CD4-positive, alpha-beta T cell treated with Interleukin-15 for 4 hours (primary cell): ENCODE measurements at places on chromosomes 2 and 18.

GRCh38 chr2:217204358-217204757 is 344.5 kb upstream of the TNP1 start:
- no peak for DNase-seq

DNA sequence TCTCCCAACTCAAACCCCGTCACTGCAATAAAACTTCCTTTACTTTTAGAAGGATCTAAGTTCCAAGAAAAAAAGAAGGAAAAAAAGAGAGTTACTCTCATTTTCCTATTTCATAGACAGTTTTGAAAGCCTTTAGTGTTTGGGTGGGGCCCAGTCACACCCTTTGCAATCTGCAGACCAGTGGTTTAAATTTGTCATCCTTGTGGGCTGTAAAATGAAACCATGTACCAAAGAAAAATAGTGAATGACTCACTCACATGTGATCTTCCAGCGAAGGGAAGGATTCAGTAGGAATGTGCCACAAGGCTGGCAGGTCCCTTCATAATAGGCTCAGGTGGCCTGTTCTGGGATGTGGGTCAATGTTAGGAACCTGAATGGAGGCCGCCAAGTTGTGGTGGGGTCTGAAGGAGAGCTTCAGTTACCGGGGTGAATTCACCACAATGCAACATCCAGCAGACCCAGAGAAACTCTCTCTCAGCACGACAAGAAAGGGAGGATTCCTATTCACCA is 28.3 kb downstream of the ANXA4 start:
- peak; percentile 39 for DNase-seq

DNA sequence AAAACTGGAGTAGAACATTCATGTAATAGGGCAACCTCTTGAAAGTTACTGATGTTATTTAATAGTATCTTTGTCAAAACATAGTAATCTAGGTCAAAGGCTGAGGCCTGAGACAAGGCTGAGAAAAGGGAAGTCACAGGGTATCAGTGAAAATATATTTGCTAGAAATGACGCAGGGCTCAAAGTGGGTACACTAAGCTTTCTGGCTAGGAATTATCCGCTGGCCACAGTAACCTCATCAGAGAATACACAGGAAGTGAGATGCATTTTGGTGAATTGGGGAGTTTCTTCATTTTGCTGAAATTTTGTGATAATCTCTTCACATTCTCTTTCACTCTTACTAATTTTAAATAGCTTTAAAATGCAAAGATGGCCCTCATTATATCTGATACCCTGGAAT is 206.8 kb downstream of the OTX1 start:
- no peak for DNase-seq

DNA sequence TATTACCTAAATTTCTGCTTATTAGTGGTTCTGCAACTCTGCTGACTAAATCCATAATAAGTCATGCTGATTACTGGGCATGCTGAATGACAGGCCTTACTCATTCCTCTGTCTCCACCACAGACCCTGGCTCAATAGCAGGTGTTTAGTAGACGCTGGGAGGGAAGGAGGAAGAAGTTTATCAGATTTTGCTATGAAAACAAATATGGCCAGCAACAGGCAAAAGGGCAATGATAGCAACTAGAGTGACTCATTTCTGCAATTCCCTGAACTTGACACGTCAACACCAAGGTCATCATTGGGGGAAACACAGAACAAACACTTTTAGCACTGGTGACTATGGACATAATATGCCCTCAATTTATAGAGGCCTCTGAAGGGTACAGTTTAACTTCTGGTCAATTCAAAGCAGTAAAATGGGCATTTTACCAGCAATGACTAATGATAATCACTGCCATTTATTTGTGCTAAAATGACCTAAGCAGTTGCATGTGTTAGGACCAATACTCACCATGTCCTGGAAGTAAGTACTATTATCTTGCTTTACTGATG is 35.2 kb downstream of the TMEM163 start:
- peak; percentile 42 for DNase-seq

- DNase-seq, result no peak
These were observed 83.5 kb upstream of the ASAP2 start for GRCh38 chr2:9123069-9123468.

DNA sequence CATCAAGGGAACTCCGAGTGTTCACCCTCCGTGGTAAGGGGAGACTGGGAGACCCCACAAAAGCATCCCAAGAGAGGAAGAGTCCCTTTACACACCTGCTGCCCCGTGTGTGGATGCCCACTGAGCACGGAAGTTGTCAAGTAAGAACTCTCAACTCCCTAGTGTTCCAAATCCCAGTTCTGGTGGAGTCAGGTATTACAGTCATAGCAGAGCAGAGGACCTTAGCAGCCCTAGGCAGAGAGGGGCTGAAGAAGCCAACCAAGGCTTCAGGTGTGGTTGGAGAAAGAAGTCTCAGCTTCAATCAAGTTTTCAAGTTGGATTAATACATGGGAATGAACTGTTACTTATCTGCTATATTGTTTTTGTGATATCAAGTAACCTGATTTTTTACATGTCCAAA is 512.5 kb downstream of the RNF144A start:
- no peak for DNase-seq

DNA sequence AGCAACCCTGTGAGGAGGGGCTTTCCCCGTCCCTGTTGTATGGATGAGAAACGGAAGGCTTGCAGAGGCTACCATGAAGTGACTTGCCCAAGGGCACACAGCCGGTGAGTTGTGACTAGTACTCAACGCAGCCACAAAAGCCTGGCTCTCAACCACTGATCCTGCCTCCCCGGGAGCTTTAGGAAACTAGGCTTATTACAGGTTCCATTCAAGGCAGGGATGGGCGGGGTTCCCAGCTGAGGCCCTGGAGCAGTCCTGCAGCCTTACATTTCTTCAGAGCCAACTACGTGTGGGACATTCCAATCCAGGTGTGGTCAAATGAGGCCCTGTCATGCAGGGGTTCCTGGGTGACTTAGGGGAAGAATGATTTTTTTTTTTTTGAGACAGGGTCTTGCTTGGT is 59.6 kb downstream of the MEX3C start:
- DNase-seq, result no peak

DNA sequence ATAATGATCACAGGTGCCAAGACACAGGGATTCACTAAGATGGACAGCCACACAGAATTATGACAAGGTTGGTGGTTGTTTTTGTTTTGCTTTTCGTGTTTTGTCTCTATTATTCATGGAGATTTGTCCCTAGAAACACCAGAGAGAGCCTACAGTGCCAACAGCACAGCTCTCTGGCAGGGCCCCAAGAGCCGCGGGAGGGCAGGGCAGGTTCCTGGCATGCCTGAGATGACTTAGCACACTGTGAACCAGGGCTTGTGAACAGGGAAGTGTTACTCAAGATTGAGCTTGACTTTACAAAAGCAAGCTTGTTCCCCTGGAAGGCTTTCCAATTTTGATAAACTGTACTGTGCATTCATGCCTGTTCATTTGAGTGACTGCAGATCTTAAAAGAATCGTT is 437.4 kb upstream of the SALL3 start:
- no peak for DNase-seq

DNA sequence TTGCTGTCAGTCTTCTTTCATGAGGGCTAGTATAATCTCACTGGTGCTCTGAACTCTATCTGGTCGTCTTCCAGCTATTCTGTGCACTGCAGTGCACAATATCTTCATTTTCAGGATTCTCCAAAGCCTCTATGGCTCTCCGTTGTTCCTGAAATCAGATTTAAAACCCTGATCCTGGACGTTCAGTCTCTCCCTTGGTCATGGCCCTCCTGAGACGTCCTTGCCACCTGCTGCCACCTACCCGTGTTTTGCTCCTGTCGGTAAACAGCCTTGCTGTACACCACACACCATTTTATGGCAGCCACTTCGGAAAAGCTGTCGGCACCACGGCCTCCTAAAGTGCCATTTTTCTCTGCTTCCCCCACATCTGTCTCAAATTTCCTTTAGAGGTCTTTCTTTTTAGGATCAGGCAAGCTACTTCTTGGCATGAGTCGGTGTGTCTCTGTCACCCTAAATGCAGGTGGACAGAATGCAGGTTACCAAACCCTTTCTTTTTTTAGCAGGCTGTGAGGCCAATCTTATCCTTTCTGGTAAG is 170.0 kb downstream of the HRH4 start:
- no peak for DNase-seq

GRCh38 chr2:58237741-58238140 is 3.4 kb downstream of the FANCL start:
- no peak for DNase-seq

DNA sequence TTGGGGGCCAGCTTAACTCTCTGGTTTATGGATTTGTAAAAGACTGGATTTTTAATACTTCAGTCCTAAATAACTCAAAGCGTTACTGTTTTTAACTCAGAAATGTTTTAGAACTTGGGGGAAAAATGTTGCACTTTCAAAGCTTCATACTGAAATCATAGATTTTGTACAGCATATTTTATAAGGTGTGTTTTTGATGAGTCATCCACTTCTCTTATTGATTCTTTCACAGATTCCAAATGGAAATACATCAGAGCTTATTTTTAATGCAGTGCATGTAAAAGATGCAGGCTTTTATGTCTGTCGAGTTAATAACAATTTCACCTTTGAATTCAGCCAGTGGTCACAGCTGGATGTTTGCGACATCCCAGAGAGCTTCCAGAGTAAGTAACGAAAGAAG is 28.9 kb downstream of the MALT1 start:
- DNase-seq, result no peak

- no peak for DNase-seq
These were observed 127.1 kb upstream of the TTC39C start for GRCh38 chr18:23887493-23887892.

GRCh38 chr2:25104736-25105135 is 62.9 kb downstream of the EFR3B start:
- DNase-seq, result no peak

DNA sequence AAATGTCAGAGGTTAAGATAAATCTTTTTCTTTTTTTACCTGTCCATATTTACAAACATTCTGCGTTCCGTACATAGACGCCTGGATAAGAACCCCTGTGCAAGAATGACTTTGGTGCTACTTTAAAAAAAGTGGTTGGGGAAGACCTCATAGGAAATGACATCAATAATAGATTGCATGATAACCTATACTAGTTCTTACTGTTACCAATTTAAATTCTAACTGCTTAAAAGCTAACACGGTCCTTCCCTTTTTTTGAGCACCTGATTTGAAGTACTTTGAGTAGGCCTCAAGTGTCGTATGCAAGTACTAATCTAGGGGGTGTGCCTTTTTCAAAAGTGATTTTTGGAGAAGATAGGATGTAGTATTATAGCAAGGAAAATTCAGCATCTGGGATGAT is 2.1 kb downstream of the SLC39A10 start:
- DNase-seq, result peak; percentile 62

- DNase-seq, result no peak
These were observed 67.8 kb upstream of the DSC1 start for GRCh38 chr18:31230495-31230894.

DNA sequence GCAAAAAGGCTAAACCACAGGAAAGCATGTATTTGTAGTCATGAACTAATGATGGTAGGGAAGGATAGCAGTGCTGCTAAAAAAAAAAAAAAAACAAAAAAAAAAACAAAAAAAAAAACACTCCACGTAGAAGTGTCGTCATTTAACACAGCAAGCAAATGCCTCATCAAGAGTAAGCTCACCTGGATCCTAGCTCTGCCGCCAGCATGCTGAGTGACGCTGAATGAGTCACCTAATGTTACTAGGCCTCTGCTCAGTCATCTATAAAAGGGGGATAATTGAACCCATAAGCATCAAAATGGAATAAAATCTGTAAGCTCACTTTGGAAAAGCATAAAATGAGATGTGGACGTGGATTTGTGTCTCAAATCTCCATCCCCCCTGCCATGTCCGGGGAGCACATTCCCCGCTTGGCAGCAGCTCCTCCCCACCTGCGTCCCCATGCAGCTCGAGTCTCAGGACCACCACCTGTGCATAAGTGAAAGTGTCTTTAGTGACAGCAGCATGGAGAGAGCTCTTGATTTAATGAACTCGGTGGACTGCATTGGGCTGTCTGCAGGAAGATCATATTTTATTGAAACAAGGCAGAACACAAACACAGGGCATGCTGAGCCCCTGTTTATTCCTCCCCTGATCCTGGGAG is 427.5 kb downstream of the LRATD1 start:
- no peak for DNase-seq

GRCh38 chr2:39503277-39503676 is 66.2 kb upstream of the MAP4K3 start:
- DNase-seq, result no peak

DNA sequence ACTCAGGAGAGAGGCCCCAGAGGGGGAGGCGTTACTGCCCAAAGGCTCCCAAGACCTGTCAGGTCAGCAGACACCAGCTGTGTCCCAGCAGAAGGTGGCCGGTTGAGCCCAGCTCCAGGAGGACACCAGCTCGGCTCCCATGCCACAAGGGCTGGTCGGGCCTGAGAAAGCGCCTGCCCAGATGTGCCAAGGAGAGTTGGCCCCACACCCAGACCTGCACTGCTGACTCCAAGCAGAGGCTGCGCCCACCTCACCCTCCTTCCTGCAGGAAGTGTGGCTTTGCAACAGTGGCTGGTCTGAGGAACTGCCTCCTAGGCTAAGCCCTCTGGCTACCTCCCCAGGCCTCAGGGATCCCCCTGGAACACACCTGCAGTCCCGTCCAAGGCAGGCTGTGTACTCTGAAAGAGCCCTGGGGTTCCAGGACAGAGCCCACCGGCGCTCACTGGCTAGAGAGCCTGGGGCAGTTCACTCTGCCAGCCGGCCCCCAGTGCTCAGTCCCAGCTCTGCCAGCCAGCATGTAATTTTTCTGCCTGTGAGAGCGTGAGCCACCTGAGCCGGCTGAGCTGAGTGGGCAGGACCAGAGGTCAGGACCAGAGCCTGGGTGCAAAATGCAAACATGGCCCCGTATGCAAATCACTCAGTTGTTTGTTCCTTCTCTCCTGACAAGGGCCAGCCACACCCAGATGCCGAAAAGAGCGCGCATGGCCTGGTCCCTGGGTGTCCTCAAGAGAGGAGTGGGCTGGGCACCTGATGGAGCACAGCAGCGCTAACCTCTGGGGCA is 36.9 kb upstream of the PTMA start:
- DNase-seq, result no peak

DNA sequence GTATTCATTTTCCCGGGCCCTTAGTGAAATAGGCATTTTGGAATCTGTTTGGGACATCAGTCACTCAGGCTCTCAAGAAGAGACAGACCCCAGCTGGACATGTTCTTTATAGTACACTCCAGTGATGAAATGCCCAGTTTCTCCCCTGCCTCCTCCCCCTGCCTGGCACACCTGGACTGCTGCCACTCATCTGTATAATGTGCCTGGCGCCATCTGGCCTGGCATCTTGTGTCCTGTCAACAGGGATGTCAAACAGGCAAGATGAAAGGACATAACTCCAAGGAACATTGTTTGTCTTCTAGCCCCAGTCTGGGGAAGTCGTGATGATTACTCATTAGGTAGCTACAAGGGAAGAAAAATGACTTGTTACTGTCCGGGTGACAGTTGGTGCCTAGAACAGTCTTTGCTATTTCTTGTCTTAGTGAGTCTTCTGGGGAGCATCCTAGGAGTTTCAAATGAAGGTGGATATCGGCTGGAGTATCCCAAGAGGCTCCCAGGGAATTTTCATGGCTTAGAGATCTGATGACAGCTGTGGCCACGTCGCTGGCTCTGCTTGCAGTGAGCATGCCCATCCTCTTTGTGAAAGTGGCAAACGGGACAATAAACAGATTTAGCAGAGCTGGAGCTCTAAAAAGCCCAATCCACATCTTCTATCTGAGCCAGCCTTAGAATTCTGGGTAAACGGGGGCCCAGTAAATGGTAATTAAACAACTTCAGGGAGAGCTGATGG is 153.6 kb downstream of the ALK start:
- no peak for DNase-seq
